ENCODE measurements at places on chromosomes 2 and 18. TPM values are rescaled to one million over a fixed set of nuclear protein-coding genes. Genes with fewer than 3 reads are reported as not detected.

DNA sequence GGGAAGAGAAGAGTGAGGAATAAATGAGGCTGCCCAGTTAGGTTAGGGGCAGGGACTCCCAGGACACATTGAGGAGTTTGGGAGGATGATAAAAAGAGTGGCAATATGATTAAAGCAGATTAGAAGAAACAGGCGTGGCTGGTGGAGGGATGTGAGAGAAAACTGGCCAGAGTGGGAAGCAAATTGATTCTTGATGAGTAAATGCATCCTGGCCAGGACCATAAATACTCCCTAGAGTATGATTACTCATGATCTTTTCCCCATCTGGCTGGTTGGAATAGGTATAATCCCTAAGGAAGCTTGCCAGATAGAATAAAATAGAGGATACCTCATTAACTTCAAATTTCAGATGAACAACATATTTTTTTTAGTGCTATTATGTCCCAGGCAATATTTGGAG, 21.5 kb upstream of the DAW1 start:
- peak overlapping the region; percentile 62 for H3K4me3 ChIP-seq
- no peak for DNase-seq
- H3K27me3 ChIP-seq: peaks cover 7% of the 10 kb centered on the region

DNA sequence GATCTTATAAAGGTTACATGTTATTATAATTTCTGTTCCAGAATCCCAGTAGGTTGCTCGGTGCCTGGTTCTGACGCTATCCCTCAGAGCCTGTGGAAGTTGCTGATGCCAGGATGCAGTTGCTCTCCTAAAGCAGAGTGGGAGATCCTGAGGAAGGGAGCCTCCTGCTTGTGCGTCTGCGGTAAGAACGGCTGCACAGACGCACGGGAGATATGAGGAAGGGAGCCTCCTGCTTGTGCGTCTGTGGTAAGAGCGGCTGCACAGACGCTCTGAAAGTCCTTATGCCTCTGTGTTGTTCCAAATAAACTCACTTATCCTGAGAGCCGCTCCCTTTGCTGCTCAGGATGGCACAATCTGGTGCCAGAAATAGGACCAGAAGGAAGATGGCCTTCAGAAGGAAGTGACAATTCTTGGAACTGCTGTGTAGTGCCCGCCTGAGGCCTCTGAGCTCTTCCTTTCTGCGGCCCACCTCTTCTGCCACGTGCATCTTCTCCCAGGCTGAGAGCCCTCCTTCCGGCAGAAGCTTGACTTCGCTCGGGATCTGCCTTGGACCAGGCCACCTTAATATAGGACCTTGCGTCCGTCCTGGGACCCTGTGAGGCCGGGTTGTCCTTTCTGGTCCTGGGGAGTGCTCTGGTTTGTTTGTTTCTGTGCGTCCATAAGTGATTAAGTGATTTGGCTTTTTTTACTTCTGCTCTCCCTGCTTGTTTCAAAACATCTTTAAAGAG, 89.5 kb downstream of the RTP5 start:
- no peak overlapping the region for H3K27ac ChIP-seq
- H3K4me3 ChIP-seq: no peak overlapping the region
- DNase-seq: no peak
- H3K36me3 ChIP-seq: no peaks in the 10 kb centered on the region
- H3K27me3 ChIP-seq: no peaks in the 10 kb centered on the region
- peaks cover 16% of the 10 kb centered on the region for H3K4me1 ChIP-seq

- H3K27me3 ChIP-seq: no peaks in the 10 kb centered on the region
- H3K4me3 ChIP-seq: no peak overlapping the region
- DNase-seq: no peak
Measured at GRCh38 chr18:49359732-49360444, 100.6 kb downstream of the DYM start.

DNA sequence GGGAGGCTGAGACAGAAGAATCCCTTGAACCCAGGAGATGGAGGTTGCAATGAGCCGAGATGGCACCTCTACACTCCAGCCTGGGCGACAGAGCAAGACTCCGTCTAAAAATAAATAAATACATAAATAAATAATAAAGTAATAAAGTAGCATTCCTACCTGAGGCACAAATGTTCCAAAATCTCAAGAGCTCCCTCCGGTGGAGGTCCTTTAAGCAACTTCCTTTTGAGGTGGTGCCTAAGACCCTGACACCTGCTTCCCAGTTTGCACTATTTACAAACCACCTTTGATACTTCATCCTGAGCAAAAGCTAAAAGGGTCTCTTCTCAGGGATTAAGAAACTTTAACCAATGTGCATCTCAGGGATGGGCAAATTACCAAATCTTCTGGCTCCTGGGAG, 505.1 kb downstream of the CNTNAP5 start:
- no peak overlapping the region for H3K27ac ChIP-seq
- H3K4me3 ChIP-seq: no peak overlapping the region
- H3K36me3 ChIP-seq: no peaks in the 10 kb centered on the region
- H3K27me3 ChIP-seq: no peaks in the 10 kb centered on the region
- no peak for DNase-seq

Gene DYNAP
- not detected for total RNA-seq

Gene MLPH
- total RNA-seq: 0.36 TPM

Gene DES
- 0.10 TPM for total RNA-seq

Gene PAX3
- total RNA-seq: not detected

- no peak for DNase-seq
- no peaks in the 10 kb centered on the region for H3K36me3 ChIP-seq
- no peak overlapping the region for H3K27ac ChIP-seq
- no peaks in the 10 kb centered on the region for H3K4me1 ChIP-seq
Measured at GRCh38 chr18:25281556-25281955, 70.4 kb downstream of the ZNF521 start.

Gene ATG16L1
- total RNA-seq: 26.0 TPM

DNA sequence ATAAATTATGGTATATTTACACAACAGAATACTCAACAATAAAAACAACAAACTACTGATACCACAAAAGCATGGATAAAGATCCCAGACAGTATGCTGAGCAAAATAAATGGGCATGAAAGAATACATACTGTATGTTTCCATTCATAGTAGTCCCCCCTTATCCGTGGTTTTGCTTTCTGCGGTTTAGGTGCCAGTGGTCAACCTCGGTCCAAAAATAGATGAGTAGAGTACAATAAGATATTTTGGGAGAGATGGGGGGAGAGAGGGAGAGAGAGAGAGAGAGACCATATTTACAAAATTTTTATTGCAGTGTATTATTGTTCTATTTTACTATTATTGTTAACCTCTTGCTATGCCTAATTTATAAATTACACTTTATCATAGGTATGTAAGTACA, 21.0 kb upstream of the TGFA start:
- H3K27ac ChIP-seq: no peak overlapping the region
- DNase-seq: no peak
- no peaks in the 10 kb centered on the region for H3K4me1 ChIP-seq
- no peaks in the 10 kb centered on the region for H3K36me3 ChIP-seq
- H3K4me3 ChIP-seq: no peak overlapping the region

DNA sequence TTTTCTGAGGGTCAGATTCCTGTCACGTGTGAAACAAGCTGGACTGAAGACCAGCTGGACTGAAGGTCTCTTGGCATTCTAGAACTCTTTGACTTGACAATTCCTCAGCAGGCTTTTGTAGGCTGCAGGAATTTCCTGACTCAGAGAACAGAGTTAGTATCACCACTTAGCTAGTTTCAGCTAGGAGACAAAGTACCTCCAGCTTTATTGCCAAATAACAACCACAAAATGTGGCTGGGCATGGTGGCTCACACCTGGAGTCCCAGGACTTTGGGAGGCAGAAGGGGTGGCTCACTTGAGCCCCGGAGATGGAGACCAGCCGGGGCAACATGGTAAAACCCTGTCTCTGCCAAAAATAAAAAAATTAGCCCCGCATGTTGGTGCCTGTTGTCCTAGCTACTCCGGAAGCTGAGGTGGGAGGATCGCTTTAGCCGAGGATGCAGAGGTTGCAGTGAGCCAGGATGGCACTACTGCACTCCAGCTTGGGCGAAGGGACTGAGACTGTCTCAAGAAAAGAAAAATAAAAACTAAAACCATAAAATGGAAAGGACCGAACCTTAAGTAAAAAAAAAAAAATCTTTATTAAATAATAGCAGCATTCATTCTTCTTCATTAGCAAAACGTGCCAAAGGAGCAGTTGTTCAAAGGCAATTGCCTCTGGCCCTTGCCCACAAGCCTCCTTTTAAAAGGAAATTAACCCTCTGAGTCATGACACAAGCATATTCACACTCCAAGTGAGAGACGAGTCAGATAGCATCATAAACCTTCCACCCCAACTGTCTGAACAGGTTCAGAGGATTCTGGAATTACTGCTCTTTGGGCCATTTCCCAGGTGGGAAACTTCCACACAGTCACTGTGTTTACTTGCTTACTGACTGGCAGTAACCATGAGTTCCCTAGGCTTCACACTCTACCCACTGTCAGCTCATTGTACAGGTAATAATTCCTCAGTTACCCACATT, 88.9 kb downstream of the MYL12B start:
- no peak for DNase-seq
- H3K4me3 ChIP-seq: no peak overlapping the region
- H3K27me3 ChIP-seq: no peaks in the 10 kb centered on the region
- peaks cover 17% of the 10 kb centered on the region for H3K4me1 ChIP-seq
- no peaks in the 10 kb centered on the region for H3K36me3 ChIP-seq

DNA sequence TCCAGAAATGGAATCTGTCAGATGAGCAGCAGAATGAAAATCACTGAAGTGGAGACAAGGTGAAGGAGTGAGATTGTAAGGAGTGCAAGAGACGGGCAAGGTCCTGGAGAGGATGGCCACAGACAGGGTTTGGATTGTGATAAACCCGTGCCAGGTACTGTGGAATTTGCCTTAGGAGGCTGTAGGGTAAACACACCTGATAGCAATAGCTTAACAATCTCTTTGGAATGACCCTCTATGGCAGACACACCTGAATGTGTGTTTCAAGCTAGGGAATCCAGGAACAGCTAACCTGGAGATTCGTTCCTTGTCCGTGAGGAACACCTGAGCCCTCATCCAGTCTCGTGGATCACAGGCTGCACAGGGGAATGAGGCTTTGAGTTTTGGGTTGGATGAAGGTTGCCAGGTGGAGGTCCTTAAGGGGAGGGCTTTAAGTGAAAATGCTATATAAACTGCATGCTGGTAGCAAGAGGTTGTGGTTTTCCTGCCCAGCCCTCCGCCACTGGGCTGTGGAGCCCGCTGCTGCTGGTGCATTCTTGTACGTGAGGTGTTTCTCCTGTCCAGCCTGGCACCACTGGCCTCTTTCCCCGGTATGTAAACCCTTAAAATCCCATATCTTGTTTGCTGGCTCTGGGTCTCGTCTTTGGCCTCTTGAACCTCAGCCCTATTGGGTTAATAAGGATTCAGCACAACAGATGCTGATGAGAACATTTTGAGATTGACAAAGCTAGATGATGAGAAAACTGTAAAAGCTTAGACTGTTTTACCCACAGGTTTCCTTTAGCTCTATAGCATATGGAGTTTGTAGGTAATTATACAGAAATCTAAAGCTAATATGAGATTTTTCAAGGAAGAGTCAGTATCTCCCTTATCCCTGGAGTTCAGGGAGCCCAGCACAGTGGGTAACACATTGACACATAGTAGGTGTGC, 117.9 kb downstream of the ARHGAP15 start:
- no peak for DNase-seq
- H3K27me3 ChIP-seq: no peaks in the 10 kb centered on the region
- peaks cover 5% of the 10 kb centered on the region for H3K36me3 ChIP-seq

DNA sequence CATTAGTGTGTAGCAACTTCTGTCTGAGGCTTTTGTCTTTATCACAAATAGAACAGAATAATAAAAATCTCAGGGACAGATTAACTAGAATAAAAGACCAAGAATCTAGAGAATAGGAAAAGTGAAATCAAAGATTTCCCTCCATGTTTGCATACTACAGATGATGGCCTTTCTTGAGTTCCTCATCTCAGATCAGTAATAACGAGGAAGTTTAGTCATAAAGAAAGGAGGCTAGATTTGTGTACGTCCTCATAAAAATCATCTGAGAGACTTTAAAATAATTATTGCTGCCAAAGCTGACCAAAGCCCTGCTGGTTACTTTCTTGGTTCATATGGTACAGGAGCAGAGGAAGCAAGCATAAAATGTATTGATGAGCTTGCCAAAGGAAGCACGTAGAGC, 117.3 kb downstream of the MIB1 start:
- no peaks in the 10 kb centered on the region for H3K27me3 ChIP-seq
- H3K4me1 ChIP-seq: peaks cover 3% of the 10 kb centered on the region
- H3K27ac ChIP-seq: peak overlapping the region; percentile 60
- no peak overlapping the region for H3K4me3 ChIP-seq
- DNase-seq: no peak

All from activated T-cell treated with anti-CD3 and anti-CD28 coated beads, Interleukin-2, amount 50 U/mL, for 72 hours (primary cell).